Fibroblast of skin of right biceps (primary cell): ENCODE measurements at places on chromosomes 3 and 15.

DNA sequence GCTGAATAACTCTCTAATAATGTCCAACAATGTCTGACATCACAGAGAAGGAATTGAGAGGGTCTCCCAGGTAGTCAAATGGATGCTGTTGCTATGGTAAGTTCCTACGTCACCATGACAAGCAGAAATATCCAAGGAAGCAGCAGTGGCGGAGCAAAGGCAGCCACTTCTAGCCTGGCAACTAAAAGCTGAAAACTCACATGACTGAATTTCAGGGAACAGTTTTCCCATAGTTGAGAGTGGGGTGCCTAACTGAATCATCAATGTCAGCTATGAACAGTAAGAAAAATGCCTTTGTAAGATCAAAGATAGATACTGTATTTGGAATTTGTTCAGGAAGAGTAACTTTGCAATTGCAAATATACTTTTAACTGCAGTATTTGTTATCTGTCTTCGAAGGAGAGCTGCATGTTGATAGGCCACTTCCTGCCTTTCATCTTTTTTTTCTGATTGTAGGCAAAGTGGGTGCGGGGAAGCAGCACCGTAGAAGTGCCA, 161.7 kb downstream of the BBX start:
- peak; percentile 50 for DNase-seq

GRCh38 chr3:143271136-143271535, 151.6 kb downstream of the CHST2 start:
- no peak for DNase-seq

DNA sequence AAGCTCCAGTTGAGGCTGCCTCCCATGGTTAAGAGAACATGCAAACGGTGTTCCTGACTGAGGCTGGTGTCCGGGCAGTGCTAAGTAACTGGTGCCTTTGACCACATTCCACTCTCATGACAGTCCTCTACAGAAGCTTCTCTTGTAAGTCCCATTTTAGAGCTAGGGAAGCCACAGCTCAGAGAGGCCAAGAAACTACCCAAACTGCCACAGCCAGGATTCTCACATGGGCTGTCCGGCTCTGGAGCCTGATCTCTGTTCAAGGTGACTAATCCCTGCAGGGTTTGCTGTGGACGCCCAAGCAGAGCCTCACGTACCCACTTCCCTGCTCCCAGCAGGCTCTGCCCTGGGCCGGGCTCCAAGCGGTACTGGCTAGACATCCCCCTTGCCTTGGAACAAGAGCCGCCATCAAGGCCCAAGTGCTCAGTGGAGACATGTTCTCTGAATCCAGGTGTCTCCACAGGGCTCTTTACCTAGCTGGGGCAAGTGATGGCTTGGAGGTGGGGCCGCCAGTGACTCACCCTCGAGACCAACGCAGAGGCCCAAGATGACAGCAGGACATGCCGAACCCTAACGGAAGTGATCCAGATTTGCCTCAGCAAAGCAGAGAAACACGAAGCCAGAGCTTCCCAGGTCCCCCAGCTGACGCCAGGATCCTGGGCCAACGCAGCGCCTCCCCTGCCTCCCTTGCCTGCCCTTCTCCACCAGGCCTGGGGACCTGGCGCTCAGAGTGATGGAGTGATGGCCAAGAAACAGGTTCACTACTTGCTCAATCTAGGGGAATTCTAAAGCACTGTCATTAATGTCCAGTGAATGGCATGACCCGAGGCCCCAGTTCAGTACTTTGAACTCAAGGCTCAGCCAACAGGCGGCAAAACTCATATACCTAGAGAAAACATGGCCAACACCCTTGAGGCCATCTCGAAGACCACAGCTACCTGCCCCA, 24.4 kb downstream of the KLHL25 start:
- DNase-seq, result no peak

- no peak for DNase-seq
These were observed 27.6 kb upstream of the MTHFS start for GRCh38 chr15:79924379-79924778.

DNA sequence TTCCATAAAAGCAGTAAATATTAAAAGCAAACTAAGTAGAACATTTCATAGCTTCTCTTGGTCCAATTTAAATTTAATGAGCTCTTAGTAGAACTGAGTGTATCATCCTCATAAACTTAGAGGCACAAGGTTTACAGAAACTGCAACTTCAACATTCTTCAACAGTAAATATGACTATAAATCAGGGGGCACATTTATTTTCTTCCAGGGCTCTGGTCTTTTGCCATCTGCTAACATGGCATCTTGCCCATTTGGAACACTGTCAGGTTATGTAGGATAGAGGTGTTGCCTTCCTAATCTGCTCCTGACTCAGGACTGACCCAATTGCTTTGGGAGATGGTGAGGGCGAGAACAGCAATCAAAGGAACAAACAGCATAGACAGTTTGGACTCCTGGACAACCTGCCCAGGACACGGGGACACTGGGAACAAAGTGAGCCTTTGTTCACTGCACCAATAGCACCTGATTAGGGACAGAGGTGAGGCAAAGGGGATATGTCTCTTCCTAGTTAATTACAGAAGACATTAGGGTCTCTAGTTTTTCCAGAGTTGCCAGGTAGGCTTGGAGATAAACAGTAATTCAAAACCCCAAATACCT, 610.2 kb upstream of the ROBO2 start:
- no peak for DNase-seq

GRCh38 chr15:62732078-62732477, 310.5 kb upstream of the TPM1 start:
- no peak for DNase-seq

DNA sequence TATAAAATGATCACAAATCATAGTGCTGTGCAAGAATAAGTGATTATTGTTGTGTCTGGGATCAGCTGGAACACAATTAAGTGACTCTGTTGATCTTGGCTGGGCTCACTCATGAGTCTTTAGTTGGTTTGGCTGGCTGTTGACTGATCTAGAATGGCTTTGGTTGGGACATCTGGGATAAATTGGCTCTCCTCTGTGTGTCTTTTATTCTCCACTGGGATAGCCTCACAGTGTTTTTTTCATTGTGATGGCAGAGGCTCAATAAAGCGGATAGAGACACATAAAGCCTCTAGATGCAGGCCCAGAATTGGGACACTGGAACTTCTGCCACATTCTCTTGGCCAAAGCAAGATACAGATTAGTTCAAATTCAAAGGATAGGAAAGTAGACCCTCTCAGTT, 735.6 kb downstream of the PDCD6IP start:
- DNase-seq, result no peak

DNA sequence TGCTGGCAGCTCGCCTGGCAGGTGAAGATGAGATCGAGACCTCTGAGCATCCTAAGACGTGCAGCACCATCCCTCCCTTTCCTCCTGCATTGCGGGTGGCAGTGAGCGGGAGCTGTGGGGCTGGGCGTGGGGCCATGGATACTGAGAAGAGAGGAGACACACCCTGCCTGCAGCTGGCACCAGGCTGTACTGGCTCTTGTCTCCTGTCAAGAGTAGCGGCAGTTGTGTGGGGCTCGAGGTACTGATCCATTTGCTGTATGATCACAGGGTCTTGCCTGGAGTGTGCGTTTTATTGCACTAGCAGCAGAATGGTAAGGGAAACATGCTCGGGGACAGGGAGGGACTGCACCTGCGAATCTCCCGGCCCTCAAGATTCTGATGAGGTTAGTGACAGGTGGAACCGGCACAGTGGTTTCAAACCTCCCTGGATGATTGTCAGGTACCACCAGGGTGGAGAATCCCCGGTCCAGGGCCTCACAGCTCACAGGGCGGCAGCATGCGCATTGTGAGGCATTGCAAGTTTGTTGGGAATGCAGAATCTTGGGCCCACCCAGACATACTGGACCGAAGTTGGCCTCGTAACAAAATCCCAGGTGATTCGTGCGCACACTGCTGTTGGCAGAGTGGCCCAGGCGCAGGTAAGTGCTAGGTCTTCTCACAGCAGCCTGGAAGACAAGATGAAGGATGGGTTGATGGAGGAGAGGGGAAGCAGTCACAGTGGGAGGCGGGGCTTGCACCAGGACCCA, 14.1 kb downstream of the SYNM start:
- no peak for DNase-seq
